CD4-positive, alpha-beta T cell treated with Interferon alpha-2 for 1 hour (primary cell): ENCODE measurements at places on chromosomes 1 and 21.

DNA sequence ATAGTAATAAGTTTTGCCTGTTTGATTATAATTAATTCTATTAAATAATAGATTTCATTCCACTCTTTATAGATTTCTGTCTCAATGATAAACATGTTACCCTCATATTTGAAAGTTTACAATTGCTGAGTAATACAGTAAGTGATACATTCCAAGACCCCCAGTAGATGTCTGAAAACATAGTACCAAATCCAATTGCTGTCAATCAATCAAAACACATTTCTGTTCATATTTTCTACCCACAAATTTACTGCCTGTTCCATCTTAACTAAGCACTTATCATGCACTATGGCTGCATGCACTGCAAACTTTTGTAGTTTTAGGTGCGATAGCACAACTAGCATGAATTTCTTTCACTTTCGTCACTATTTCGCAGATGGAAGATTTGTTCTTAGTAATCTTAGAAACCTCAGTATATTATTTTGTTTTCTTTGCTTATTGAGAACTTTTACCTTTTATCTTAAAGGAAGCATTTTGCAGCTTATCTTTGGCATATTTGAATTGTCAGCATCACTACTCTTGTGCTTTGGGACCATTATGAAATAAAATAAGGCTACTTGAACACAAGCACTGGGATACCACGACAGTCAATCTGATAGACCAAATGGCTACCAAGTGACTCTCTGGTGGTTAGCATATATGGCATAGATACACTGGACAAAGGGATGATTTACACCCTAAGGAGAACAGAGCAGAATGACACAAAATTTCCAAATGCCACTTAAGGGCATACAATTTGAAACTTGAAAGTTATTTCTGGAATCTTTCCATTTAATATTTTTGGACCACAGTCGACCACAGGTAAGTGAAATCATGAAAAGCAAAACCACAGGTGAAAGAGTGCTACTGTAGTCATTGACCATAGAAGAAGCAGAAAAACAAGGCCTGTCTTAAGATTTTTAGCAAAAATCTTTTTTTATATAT, 67.6 kb downstream of the RGS13 start:
- DNase-seq = no peak

DNA sequence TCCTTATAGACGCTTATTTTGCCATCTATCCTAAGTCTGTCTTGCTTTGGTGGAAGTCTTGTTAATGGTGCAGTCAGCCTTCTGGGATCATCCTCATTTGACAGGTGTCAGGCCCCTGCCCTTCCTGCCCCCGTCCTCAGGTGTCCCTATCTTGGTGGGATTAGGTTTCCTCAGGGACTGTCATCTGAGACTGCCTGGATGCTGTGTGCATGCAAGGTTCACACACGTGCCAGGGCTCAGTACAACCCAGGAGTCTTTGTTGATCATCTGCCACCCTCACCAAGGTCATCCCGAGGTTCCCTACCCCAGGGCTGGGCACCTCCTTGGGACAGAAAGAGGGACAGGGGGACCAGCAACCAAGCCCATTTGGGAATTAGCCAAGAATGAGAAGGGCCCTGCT, 18.0 kb downstream of the PADI2 start:
- no peak for DNase-seq

DNA sequence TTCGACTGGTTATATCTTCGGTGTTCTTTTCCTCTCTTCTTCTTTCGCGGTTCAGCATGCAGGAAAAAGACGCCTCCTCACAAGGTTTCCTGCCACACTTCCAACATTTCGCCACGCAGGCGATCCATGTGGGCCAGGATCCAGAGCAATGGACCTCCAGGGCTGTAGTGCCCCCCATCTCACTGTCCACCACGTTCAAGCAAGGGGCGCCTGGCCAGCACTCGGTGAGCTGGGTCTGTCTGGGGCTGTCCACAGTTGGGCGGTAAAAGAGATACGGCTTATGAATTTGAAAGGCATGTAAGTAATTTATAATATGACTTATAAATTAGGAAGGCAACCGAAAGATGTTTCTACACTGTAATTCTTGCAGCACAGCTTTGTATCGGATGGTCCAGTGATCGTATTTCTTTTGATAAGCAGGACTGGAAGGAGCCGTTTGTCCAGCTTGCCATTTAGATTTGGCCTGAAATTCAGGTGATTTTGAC, 334 bp downstream of the CTH start:
- no peak for DNase-seq

- no peak for DNase-seq
Observed at GRCh38 chr21:29231756-29232529, 66.8 kb upstream of the BACH1 start.

DNA sequence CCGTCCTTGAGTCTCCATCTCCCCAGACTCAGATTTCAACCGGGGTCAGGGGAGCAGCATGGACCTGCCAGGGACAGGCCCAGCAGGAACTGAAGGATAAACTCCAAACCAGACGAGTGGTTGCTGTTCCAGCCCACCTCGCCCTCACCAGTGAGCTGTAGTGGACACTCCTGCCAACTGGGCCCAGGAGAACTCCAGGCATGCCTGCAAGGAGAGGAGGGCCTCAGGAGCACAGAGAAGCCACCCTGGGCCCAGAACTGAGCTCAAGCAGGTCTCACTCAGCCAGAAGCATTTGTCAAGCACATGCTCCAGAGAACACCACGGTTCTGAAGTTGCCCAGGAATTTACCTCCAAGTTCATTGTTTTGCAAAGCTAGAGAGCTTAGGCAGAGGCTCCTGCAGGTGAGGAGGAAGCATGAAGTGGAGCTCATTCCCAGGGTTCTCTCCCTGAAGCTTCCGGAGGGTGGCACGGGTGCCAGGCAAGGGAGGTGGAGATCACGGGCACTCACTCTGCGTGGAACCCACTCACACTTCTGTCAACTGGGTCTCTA, 61.0 kb downstream of the MATN1 start:
- DNase-seq = no peak

DNA sequence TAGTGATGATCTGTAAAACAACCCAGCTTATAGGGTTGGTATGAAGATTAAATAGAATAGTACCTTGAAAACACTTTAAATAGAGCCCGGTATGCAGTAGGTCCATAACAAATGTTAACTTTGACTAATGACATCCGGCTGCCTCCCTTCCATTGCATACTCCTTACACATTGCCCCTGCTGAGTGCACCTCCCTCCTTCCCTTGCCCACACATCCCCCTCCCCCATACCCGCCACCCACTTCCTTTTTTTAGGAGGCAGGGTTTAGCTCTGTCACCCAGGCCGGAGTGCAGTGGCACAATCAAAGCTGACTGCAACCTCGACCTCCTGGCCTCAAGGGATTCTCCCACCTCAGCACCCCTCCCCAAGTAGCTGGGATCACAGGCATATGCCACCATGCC, 24.4 kb upstream of the ZC3H12A start:
- peak; percentile 19 for DNase-seq

DNA sequence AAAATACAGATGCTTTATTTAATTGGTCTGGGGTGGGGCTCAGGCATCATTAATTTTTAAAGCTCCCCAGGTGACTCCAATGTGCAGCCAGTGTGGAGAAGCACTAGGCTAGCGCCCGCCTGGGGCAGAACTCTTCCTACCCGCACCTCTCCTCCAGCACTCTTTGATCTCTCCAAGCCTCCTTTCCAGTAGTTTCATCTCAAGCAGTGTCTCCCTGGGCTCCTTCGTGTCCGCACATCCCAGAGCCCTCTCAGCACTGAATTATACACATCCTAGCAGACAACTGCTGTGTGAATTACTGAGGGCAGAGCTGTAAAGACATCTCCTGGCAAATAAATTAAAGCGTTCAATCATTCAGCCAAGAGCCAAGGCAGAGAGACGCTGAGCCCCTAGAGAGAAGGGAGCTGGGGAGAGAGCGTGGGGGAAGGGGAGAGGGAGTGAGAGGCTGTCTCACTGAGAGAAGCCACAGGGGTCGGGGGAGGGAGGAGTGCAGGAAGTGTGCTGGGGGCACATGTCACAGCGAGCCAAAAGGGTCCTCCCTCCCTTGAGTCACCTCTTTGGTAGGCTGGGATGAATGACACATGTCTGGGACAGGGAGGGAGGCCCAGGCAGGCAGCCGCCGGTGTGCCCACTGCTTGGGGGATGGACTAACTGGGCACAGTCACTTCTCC, 21.0 kb upstream of the PARP1 start:
- no peak for DNase-seq

GRCh38 chr1:94296018-94296417, 58.6 kb upstream of the ARHGAP29 start:
- DNase-seq = no peak

DNA sequence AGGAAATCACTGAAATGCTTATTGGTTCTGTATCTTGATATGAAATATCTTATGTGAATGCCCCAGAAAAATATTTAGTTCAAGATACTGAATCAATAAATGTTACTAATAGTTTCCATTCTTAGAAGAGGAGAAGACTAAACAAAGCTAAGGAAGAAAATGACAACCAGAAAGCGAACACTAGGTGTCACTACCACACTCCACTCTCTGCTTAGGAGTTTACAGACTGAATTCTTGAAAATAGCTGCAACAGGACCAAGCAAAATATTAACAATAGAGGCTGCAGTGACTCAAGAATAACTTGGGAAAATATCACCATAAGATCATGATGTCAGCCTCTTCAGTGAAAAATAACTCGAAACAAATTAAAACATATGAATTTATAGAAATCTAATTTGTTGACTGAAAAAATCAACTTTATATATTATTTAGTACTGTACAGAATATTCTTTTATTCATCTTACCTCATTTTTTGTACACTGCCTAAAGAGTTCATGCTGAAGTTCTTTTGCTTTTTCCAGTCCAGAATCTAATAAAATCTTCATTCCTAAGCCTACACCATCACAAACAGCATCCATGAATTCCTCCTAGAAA, 61.6 kb downstream of the KIF14 start:
- no peak for DNase-seq

GRCh38 chr1:6891781-6892579, 106.7 kb downstream of the CAMTA1 start:
- no peak for DNase-seq

DNA sequence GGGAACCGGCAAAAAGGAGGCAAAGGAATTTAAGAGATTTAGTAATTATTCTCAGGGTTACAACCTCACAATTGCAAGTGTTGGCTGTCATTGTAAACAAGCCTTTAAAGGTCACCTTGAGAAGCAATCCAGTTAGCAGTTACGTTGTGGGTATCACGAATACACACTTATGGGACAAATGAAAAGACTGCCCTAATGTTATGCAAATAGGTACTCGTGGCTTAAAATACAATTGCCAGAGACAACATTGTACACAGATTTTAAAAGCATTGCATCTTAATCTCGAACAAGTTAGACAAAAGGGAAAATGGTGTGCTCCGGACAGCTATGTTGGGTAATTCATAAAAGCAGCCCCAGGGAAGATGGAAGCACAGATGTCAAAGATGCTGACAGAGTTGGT, 120.5 kb upstream of the ZC3H12A start:
- DNase-seq = no peak

- DNase-seq = no peak
Observed at GRCh38 chr1:43074244-43074643, 97.8 kb downstream of the EBNA1BP2 start.

DNA sequence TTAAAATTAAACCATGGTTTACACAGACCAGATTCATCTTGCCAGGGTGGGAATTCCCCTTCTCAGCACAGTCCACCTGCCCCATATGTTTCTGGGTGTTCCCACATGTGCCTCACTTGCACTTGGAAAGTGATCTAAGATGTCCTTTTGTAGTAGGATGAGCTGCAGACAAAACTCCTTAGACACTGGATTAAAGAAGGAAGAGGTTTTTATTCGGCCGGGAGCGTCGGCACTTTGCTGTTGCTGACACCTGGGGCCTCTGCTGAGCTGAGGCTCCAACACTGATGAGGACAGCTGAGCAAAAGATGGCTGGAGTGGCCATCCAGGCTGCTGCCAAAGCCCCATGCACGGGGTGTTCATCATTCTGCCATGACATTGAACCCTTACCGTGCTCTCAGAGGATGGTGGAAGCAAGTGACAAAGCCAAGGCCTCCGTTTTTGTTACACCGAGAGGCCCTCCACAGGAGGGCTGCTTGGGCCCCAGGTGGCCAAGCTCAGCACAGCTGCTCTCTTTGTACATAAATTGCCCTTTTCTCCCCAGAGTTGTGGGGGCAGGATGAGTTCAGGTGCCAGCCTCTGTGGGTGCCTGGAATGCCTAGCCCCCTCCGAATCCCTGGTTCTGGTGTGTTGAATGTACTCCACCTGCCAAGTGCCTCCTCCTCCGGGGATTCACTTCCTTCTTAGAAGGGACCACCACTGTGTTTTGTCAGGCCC, 7.3 kb upstream of the ACOT11 start:
- DNase-seq = no peak

DNA sequence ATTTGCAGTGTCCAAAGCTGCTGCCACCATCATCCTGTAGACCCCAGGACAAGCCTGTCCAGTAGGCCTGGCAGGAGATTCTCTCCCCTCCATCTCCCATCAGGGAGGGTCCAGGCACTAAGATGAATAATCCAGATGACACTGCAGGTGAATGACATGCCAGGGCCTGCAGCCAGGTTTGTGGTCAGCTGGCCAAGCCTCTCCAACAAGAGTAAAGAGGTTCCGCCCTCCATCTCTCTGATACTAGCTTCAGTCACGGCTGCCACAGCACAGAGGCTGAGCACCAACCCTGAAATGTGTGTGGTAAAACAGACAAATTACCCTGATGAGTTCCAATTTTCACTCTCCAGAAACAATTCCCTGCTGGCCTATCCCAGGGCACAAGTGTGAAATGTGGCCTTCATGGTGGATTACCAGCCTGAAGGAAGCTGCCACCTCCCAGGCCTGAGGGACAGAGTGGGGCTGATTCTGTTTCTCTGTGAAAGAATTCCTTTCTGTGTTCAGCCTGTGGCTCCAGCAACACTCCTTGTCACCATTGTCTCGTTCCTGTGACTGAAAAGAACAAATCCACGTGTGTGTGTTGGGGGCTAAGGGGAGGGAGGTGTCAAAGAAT, 19.9 kb upstream of the LHX4 start:
- DNase-seq = no peak

DNA sequence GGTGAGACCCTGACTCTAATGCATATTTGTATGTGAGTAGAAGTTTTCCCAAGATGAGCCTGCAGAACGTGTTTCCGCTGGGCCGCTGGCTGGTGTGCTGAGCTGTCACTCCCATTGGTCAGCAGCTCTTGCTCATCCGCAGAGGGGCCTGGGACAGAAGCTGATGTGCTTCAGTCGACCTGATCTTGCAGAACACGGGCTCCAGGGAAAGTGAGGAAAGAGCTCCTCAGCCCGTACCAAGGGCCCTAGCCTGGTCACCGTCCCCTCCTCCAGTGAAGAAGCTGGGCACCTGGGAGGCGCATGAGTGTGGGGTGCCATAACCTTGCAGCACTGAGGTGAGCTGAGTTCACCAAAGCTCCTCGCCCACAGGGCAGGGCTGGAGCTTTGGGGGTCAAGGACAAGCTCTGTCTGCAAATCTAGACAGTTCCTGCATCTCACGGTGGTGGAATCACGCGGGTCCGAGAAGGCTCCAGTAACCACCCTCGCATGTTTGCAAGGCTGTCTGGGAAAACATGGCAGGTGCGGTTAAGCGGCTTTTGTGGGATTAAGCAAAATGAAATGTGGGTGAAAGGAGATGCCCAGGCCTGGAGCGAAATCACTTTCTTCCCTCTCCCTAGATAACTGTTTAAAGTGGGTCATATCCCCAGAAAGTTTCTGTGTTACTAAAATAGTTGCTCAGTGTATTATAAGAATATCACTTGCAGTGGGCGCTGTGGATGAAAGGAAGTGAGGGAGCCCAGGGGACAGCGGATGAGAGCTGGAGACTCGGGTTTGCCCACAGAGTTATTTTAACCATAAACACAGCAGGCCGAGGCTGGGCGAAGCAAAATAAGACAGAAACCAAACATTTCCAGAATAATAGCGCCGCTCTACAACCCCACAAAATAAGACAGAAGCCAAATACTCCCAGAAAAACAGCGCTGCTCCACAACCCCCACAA, 33.1 kb upstream of the LRRC3 start:
- DNase-seq = no peak

GRCh38 chr1:201533836-201534235, 5.1 kb upstream of the NAV1 start:
- no peak for DNase-seq
